ENCODE measurements at places on chromosomes 5 and 9. TPM values are rescaled to one million over a fixed set of nuclear protein-coding genes. Genes with fewer than 3 reads are reported as not detected.

DNA sequence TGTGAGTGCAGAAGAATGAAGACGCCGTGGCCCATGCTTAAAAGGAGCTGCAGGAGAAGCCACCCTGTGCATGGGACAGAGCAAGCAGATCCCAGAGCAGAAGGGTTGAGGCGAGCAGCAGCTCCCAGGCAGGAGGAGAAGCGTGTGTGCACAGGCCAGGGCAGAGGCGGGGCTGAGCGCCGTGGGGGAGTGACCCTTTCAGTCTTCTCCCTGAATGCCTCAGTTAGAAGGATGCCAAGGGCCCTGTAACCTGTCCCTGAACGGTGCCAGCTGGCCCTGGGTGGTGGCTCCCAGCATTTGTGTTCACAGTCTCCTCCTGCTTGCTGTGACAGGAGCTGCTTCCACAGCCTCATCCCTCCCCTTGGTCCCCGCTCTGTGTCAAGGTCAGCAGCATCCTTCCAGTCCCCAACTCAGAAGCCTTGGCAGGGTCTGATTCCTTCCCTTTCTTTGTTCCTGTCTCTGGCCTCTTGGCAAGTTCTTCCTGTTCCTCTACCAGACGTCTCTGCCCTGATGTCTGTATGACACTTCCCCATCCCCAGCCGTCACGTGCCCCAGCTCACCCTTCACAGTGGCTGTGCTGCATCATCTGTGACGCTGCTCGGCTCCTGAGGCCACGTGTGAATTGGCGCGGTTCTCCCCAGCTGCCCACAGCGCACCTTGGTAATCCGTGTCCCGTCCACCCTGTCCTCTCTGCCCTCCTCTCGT is 5.2 kb downstream of the EXOC3 start:
- no peak for DNase-seq

- DNase-seq = no peak
Measured at GRCh38 chr9:26112724-26113123, 434.5 kb upstream of the TUSC1 start.

DNA sequence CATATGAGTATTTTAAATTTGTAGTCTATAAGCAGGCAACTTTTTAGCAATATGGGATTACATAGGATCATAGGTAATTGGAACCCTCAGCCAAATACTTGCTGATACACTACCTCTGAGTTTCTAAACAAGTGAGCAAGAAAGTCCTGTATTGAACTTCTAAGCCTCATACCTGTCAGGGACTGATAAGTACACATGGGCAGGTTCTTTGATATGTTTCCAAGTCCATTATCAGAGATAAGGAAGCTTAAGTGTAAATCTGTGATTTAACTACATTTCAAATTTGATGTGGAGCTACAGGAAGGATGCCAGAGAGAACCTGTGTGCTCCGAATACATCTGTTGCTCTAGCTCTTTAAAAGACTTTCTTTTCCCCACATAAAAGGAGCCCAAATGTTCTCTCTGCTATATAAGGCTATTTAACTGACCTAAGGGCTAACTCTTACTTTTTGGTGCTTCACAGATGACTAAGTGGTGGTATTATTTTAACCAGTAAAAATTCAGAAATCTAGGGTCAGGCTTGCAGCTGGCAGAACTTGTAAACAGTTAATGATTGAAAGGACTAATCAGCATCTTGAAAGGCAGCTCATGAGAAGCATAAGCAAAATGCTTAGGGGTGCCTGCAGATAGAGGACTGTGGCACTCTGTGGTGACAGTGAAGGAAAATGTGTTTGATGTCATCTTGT is 228.6 kb downstream of the NR3C1 start:
- no peak for DNase-seq

DNA sequence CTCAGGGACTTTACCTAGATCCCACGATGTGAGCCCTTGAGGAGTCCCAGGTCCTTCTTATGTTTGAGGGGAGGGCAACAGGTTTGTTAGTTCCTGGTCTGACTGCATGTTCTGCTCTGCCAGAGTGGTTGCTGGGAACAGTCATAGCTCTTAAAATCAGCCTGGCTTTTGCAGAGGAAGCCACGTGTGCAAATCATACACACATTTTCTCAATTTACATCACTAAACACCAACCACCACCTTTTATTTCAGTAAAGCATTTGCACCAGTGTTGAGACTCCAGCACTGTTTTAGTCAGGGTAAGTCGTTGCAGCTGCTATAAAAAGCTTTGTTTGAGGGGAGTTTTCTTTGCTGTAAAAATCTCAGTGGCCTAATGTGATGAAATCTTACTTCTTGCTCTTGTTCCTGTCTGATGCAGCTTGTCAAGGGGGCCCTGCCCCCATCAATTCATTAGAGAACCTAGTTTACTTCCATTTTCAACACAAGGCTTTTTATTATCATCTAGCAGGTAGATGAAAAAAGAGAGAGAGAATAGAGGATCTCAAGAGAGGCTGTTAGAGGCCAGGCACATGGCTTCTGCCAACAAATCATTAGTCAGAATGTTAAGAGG is 70.3 kb upstream of the VCAN start:
- DNase-seq = no peak

DNA sequence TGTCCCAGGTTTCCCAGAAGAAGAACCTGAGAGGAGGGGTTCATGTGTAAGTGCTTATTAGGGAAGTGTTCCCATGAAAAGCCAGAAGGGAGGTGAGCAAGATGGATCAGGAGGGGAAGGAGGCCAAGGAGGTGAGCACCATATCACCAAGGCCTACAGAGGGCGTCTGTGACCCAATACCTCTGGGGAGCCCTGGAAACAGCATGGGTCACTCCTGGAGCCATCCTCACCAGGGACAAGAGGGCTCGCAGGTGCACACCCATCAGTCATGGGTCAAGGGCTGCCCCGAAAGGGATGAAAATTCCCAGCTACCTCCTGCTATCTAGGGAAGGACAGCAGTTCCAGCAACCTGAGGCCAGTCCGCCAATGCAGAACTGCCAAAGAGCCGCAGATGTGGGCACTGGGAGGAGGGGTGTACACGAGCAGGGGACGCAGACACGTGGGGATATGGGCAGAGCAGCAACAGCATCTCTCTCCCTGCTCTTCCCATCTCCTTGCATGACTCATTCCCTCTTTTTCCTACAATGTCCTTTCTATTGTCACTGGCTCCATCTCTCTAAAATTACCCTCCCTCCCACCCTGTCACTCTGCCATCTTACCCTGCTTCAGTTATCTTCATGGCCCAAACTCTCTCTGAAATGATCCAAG is 167.6 kb upstream of the FSTL4 start:
- no peak for DNase-seq

GRCh38 chr5:123611406-123611709 is 99.4 kb downstream of the CSNK1G3 start:
- no peak for DNase-seq

DNA sequence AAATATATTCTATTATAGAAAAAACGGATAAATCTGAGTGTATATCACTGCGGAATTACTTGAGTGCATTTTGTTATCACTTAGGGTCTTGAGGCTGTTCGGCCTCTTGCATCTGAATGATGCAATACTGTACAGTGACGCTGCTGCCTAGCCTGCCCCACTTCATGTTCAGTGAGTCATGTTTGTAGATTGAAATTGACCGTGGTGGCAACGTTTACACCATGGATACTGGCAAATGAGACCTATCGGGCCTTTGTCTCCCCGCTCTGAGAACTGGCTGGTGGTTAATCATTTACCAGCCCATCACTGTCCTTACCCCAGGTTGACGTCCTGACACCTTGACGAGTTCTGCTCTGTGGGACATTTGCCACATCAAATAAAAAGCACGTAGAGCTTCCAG is 510.1 kb upstream of the ADAMTS16 start:
- DNase-seq = no peak

Gene ANKRD34B
- total RNA-seq = not detected

Gene MARCOL
- total RNA-seq = not detected

Gene PCDHB3
- 0.41 TPM for total RNA-seq

Gene SLC34A3
- total RNA-seq = not detected

Gene MEF2C
- total RNA-seq = 5.3 TPM
